Kidney (tissue), 22 donors: ENCODE measurements at places on chromosomes 6 and 20.

GRCh38 chr6:138719744-138720143 is 53.8 kb upstream of the CCDC28A start:
- no peak for DNase-seq

DNA sequence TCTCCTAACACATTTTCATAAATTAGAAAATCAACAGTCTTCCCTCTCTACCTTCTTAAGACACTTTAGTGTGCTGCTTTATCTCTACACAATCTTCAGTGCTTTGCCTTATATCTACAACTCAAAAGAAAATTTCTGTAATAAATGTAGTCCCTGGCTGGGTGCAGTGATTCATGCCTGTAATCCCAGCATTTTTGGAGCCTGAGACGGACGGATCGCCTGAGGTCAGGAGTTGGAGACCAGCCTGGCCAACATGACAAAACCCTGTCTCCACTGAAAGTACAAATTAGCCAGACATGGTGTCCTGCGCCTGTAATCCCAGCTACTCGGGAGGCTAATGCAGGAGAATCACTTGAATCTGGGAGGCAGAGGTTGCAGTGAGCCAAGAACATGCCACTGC is 9.7 kb upstream of the EDN1 start:
- no peak for DNase-seq

- DNase-seq: no peak
These were observed 65.5 kb downstream of the SYNJ2 start for GRCh38 chr6:158047127-158047518.

- no peak for DNase-seq
These were observed 5.5 kb downstream of the CST7 start for GRCh38 chr20:24954566-24954965.

- DNase-seq: no peak
These were observed 80.8 kb downstream of the CBFA2T2 start for GRCh38 chr20:33570743-33571142.

- no peak for DNase-seq
These were observed 402.5 kb downstream of the RFPL4B start for GRCh38 chr6:112749673-112750072.

- no peak for DNase-seq
These were observed 75.2 kb downstream of the BACH2 start for GRCh38 chr6:90221403-90221802.

DNA sequence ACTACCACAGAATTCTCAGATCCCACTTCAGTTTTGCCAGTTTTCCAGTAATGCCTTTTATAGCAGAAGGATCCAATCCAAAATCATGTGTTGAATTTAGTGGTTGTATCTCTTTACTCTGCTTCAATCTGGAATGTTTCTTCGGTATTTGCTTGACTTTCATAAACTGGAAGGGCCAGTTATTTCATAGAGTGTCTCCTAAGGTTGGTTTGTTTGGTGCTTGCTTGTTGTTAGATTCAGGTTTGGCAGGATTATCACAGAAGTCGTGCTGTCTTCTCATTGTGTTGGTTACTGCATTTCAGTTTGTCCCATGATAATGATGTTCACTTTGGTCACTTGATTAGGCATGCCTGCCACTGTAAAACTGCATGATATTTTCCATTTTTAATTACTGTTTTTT is 45.7 kb downstream of the TMEM200A start:
- no peak for DNase-seq

- DNase-seq: peak; percentile 44
These were observed 13.3 kb downstream of the TAF4 start for GRCh38 chr20:62052336-62052841.

DNA sequence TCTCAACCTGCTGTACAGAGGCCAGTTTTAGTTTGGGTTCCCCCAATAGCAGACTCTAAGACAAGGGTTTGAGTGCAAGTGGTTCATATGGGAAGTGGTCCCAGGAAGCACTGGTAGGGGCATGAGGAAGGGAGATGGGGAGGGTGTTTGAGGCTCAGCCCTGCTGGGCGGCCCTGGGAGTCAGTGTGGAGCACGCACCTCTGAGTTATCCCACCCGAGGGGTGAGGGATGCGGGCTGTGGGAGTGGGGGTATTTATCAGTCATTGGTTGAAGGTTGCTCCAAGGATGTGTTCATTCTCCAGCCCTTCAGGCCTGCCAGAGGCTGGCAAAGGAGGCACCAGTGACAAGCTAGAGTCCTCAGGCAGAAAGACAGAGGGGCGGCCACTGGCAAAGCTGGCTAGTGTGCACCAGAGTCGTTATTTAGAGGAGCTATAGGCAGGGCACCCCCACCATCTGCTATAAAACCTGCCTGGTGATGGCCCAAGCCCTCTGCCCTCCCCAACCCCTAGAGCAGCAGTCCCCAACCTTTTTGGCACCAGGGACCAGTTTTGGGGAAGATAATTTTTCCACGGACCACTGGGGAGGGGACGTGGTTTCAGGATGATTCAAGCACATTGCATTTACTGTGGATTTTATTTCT is 16.5 kb downstream of the PXMP4 start:
- DNase-seq: no peak

DNA sequence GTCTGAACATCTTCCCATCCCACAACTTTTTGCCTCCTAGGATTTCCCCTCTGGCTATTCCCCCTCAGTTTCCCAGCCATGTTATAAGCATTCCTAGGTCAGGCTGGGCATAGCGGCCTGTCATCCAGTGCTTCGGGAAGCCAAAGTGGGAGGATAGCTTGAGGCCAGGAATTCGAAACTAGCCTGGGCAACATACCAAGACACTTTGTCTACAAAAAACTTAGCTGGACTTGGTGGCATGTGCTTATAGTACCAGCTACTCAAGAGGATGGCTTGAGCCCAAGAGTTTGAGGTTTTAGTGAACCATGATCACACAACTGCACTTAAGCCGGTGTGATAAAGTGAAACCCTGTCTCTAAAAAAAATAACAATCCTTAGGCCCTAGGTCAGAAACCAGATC is 447.4 kb downstream of the KIF16B start:
- DNase-seq: no peak

- no peak for DNase-seq
These were observed 143.5 kb upstream of the BMP2 start for GRCh38 chr20:6623989-6624388.

DNA sequence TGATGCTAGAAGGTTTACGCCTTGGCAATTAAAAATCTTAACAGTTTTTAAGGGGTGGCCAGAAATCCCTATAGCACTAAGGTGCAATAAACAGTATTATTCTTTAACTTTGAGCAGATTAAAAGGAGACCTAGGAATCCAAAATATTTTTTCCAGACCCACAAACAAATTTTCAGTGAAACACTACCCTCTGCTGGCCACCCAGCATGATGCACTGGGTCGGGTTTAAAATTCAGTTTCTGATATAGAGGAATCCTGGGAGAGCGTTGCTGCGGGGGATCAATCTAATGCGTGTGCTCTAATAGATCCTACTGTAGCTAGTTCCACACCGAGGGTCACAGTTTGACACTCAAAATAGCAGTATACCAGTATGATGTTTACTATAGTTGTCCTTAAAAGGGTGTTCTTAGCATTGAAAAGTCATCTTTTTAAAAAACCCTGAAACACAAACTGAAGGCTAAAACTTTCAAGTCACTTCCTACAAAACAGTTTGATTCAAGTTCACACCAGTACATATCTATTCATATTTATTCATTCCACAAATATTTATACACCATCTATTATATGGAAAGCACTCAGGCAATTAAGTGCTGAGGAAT is 10.2 kb downstream of the UBE3D start:
- DNase-seq: no peak

- DNase-seq: no peak
These were observed 280.4 kb downstream of the FOXC1 start for GRCh38 chr6:1890071-1890470.

DNA sequence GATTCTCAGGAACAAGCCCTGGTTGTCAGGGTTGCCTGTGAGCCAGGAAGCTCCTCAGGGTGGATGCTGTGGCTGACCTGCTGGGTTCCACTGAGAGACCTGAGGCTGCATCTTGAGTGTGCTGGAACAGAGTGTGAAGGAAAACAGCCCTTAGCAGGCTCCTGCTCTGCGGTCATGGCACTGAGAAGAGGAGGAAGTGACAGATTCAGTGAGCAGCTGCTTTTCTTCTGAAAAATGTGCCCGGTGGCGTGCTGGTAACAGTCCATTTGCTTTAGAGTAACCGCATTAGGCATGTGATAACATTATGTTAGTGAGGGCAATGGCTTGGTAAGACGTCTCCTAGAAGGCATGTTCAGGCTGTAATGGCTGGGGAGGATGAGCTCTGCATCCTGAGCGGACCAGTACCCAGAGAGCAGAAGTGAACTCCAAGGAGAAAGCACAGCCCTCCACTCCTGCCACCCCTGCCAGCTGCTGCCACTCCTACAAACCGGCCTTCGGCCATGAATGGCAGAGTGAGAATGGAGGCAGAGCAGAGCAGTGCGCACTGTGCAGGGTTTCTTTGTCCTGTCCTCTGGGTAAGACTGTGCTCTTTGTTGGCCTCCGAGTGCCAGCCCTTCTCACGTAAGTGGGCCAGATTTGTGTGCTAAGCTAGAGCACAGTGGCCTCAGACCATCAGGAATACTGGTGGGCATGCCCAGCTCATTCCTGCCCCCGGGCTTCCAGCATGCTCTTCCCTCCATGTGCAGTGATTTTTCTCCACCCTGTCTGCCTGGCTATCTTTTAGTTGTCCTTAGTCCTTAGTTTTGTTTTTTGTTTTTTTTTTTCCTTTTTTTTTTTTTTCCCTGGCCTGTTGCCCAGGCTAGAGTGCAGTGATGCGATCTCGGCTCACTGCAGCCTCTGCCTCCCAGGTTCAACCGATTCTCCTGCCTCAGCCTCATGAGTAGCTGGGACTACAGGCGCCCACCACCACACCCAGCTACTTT is 98.1 kb upstream of the VSTM2L start:
- DNase-seq: no peak

DNA sequence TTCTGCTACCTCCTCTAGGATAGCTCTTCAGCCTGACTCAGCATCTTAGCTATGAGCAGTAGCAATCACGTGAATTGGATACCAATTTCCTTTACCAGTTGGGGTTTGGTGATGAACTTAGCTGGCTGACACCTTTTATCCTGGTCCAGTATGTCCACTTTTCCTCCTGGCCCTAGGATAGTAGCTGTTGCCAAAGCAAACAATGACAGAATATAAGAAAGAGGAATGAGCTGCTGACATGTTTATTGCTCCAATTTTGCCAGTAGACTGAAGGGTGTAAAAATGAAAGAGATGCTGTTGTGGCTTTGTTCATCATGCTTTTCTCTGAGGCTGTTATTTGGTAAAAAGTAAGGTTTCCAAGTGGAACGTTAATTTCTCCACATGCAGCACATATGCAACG is 168.3 kb upstream of the JAG1 start:
- no peak for DNase-seq

DNA sequence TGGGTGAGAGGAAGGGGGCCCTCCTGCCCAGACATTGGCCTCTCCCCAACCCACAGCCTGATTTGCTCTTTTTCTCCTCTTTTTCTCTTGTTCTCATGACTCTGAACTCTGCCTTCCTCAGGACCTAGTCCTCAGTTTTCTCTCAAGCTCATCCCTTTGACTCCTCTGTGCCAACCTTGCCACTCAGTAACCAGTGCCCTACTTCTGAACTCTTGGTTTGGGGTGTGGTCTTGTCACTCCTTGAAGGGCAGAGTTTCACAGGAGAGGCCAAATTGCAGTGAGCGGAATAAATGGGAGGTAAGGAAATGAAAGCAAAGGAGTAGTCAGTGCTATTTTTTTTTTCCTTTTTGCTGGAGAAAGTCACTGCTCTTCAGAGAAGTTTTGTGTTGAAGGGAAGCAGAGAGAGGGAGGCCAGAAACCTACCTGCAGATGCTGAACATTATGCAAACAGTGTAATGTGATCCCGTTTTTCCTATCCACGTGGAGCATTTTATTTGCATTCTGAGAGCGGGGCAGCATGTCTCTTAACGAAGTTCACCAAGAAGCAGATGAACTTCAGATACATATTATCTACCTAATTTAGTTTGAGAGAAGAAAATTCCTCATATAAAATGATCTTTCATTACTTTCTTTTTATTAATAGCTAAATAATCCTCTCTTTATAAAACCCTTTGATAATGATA is 26.9 kb downstream of the CFAP61 start:
- peak; percentile 37 for DNase-seq

GRCh38 chr6:53233309-53233708 is 84.7 kb upstream of the GCM1 start:
- no peak for DNase-seq

GRCh38 chr6:120026791-120027190 is 677.2 kb upstream of the MAN1A1 start:
- DNase-seq: no peak

- DNase-seq: no peak
These were observed 74.5 kb downstream of the DACT2 start for GRCh38 chr6:168244961-168245551.

DNA sequence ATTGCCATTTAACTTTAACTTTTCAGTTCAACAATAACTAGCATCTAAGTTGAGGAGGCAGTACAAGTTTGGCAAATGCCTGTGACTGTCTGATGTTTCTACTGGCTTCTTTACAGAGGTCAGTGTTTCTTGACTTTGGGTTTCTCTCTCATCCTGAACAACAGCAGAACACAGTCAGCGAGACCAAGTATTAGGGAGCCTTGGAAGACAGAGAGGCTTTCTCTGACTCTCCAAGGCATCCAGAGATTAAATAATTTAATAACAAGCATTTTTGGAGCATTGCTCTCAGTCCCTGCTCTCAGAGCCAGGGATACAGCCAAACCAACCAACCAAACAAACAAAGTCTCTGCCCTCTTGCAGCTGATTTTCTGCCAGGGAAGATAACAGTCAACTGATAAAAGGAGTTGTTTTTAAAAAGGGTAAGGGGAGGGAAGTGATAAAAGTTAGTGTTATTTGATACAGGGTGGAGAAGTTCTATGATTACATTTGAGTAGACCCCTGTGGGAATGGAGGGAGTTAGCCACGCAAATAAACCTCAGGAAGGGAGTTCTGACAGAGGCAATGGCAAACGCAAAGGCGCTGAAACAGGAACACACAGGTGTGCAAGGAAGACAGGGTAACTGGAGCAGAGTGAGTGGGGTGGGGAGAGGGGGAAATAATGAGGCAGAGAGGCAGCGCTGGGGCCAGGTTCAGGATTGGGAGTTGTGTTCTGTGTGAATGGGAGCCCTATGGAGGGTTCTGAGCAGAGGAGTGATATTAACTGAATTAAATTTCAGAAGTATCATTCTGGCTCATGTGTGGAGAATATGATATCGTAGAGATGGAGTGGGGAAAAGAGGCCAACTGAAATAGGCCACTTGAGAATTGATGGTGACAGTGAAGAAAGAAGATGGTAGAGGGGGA is 55.2 kb downstream of the SEL1L2 start:
- no peak for DNase-seq

- no peak for DNase-seq
These were observed 121.3 kb upstream of the EEF1E1 start for GRCh38 chr6:8223678-8224077.

- DNase-seq: no peak
These were observed 3.9 kb upstream of the ZNF831 start for GRCh38 chr20:59159493-59160376.

GRCh38 chr6:31630177-31630934 is 9.8 kb downstream of the PRRC2A start:
- no peak for DNase-seq

GRCh38 chr6:170199716-170200115 is 91.2 kb downstream of the DLL1 start:
- no peak for DNase-seq

- DNase-seq: no peak
These were observed 2.5 kb upstream of the SH3BGRL2 start for GRCh38 chr6:79628466-79629288.

- no peak for DNase-seq
These were observed 3.9 kb downstream of the SPEF1 start for GRCh38 chr20:3777381-3777715.
